ENCODE measurements at places on chromosomes 13 and 19.

DNA sequence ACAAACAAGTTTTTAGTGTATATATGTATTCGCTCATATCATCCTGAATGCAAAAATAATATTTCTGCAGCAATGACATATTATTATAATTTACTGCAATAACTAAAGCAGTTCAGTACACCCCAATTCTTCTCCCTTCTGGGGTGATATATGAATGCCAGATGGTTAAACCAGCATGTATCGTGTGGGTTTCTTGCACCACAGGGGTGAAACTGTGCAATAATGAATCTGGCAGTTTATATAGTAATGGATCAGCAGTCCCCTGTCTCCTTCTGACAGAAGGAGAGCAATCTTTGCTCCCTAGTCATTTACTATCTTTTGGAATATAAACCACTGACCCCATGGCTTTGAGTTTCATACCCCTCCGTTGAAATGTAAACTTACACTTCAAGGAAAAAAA is 228.6 kb upstream of the KLHL1 start:
- no peak for DNase-seq

- no peak for DNase-seq
Observed at GRCh38 chr13:80454245-80454644, 113.3 kb upstream of the SPRY2 start.

- no peak for DNase-seq
Observed at GRCh38 chr13:64397701-64398100, 2832.4 kb downstream of the PCDH9 start.

DNA sequence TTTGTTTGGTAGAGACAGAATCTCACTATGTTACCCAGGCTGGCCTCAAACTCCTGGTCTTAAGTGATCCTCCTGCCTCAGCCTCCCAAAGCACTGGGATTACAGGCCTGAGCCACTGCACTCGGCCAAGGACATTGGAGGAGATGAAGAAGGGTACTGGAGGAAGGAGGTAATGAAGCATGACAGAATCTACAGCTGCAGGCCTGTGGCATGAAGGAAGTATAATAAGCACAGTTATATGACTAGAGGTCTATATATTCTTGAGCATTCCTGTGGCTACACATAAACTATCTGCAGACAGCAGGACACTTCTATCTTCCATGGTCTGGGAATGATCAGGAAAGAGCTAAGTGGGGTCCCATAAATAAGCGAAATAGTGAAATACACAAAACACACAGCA is 18.2 kb downstream of the ZNF565 start:
- DNase-seq = no peak

GRCh38 chr13:112655913-112656312 is 33.9 kb upstream of the ATP11A start:
- DNase-seq = no peak

DNA sequence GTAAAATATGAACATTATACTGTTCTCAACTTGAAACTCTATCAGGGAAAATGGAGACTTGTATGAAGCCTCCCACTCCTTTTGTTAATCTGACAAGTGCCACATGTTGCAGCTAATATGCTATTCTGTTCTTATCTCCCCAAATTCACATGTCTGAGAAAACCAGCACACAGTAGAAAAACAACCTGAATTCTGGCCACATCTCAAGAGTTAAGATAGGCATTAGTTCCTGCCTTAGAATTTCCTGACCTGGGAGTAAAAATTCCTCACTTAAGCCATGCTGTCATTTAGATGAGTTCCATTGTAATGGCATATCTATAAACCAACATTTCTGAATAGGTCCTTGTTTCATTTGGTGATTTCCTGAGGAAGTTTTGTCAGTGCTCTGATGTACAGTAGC is 1098.5 kb downstream of the EFNB2 start:
- no peak for DNase-seq

- DNase-seq = no peak
Observed at GRCh38 chr13:92974905-92975429, 251.6 kb upstream of the GPC6 start.

- no peak for DNase-seq
Observed at GRCh38 chr13:100559886-100560285, 28.7 kb downstream of the GGACT start.

DNA sequence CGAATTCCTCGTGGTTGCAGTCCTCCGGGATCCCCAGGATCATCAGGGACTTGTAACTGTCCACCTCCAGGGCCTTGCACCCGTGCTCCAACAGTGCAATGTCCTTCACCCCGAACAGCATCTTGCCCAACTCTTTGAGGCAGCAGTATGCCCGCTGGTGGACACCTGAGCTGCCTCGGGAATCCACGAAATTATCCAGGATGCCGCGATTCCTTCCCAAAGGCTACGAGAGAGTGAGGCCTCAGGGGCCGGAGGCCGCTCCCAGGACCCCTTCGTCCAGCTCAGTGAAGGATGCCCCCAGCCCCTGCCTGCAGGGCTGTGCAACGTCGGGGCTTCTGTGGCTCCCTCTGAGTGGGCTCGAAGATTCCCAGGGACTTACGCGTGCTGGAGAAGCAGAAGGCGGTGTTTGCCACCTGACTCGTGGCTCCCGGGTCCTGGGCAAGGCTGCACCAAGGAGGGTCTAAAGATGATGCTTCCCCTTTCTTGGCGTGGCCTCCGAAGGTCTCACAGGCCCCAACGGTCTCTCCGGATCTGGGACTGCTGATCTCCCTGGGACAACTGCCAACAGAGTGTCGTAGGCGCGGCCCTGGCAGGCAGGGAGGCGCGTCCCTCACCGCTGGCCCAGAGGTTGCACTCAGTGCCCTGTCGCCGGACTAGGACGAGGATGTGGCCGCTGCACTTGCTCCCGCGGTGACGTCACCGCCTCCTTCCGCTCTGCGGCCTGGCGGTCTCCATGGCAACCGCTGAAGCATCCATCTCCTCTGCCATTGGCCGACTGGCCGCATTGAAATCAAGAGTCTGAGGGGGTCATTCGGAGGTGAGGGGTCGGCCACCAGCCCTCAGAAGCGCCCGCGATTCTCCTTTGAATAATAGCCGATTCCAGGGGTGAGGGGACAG is at the start of gene PNMA8C:
TSS of gene PNMA8C (minus strand) at position 698 of the 897 bp plus-strand sequence. CDS start at position 121, 577 bp downstream.
- peak; percentile 65 for DNase-seq

DNA sequence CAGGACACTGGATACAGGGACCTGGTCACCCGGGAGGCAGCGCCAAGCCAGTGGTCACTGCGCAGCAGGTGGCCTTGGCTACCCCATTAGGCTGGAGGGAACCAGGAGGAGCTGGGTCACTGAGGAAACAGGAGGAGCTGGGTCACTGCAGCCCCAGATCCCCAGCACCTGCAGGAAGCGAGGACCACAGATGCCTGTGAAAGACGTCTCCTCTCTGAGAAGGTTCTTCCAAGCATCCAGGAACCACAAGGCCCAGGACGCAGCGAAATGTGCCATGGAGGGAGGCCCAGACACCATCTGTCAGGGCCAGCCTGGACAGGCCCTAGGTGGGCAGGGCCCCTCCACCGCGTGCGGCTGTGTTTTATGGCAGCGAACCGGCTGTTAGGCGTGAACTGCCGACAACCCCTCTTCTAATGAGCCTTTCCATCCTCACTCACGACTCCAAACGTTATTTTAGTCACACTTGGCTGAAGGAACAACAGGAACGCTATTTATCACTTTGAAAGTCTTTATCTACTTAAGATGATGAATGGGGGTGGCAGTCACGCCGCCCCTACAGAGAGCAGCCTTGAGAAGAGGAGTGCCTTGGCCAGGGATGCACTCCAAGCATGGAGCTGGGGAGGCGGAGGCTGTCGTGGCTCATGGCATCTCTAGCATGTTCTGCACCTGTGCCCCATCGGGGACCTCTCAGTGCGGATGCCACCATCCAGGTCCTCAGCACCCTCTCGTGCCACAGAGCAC is 53.3 kb downstream of the CEBPG start:
- DNase-seq = no peak

DNA sequence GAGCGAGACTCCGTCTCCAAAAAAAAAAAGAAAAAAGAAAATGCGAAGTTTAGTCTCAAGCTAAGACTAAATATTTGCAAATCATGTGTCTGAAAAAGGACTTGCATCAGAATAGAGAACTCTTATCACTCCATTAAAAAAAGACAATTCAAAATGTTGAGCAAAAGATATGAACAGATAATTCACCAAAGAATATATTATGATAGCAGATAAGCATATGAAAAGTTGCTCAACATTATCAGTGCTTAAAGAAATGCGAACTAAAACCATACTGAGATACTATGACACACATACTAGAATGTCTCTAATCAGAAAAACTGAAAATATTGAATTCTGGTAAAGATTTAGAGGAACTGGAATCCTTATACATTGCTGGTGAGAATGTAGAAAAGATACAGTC is 38.7 kb upstream of the SACS start:
- no peak for DNase-seq

DNA sequence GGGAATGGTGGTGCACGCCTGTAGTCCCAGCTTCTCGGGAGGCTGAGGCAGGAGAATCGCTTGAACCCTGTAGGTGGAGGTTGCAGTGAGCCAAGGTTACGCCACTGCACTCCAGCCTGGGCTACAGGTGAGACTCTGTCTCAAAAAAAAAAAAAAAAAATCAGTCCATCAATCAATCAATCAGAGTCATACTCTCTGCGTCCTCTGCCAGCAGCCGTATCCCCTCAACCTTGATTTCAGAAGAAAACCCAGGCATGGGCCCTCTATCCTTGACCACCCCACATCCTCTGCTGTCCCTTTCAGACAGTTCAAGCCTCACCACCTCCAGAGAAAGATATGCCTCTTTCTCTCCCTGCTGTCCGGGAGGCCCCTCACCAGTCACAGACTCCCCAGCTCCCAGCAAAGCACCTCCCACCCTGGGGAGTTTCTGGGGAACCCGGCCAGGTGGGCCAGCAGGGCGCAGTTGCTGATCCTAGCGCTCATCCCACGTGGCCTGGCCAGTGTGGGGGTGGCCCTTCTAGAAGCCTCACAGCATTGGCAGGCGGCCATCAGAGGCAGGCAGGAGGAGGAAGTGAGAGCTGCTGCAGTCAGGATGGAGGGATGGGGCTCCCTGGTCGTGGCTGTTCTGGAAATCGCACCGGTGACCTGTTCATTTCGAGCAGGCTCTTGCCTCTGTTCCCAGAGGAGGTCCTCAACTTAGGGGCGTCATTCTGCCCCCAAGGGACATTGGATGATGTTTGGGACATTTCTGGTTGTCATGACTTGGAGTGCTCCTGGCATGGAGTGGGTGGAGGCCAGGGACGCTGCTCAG is 10.2 kb upstream of the JSRP1 start:
- peak; percentile 58 for DNase-seq

DNA sequence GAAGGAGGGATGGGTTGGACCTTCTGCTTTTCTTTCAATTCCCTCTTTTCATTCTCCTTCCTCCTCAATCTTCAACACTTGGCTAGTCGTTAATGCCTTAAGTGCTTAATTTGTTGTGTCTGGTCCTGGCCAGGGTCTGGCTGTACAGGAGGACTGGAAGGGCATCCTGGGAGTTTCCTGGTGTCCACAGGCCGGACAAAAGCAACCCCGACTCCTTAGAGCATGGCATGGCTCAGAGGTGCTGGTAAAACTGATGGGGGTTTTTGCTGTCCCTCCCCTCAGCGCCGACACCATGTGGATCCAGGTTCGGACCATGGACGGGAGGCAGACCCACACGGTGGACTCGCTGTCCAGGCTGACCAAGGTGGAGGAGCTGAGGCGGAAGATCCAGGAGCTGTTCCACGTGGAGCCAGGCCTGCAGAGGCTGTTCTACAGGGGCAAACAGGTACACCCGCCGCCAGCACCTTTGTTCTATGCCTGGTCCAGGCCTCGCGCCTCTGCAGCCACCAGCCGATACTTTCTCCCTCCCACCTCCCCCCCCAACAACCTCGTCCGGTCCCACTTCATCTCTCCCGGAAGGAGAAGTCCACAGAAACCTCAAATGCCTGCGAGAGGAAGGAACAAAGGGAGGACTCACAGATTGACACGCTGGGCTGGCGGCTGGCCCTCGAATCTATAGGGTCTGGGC is 1.4 kb downstream of the UHRF1 start:
- peak; percentile 37 for DNase-seq

DNA sequence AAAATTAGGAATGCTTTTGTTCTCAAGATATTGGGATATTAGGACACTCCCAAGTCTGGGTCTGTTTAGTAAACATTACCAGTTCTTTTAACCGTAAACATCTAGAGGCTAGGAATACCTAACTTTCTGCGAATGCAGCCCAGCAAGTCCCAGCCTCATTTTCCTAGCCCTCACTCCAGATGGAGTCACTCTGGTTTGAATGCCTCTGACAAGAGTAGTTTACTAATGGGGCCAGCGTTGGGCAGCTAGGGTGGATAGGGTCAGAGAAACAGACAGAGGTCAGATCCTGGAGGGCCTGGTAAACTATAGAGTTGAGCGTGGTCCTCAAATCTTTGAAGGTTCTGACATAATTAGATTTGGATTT is 53.6 kb downstream of the WDFY2 start:
- DNase-seq = no peak

Measured in CD4-positive, alpha-beta T cell treated with Interleukin-17A for 4 hours (primary cell).